GM23338 (cell line): ENCODE measurements at places on chromosomes 5 and 9. TPM values are rescaled to one million over a fixed set of nuclear protein-coding genes. Genes with fewer than 3 reads are reported as not detected.

The FBN2 gene
- polyA plus RNA-seq, result 2.6 and 2.8 TPM in 2 replicates

The OR1Q1 gene
- not detected in 2 replicates for polyA plus RNA-seq

The AHRR gene
- 0.27 and 0.61 TPM in 2 replicates for polyA plus RNA-seq

The C5orf22 gene
- 11.3 and 13.6 TPM in 2 replicates for polyA plus RNA-seq

The FBP1 gene
- polyA plus RNA-seq, result 1.7 and 3.0 TPM in 2 replicates

The PHAX gene
- polyA plus RNA-seq, result 104 and 140 TPM in 2 replicates

The TEX48 gene
- not detected in 2 replicates for polyA plus RNA-seq

The PCDHA4 gene
- polyA plus RNA-seq, result 1.6 and 1.8 TPM in 2 replicates

The HK3 gene
- not detected in 2 replicates for polyA plus RNA-seq

The DELE1 gene
- 25.6 and 26.9 TPM in 2 replicates for polyA plus RNA-seq

The UNC13B gene
- polyA plus RNA-seq, result 8.0 and 8.7 TPM in 2 replicates

The GABRA6 gene
- not detected in 2 replicates for polyA plus RNA-seq

The PCDHGB3 gene
- 0.24 and 0.26 TPM in 2 replicates for polyA plus RNA-seq

The TMEM252 gene
- polyA plus RNA-seq, result not detected in 2 replicates

The PCSK1 gene
- polyA plus RNA-seq, result 2.3 and 2.7 TPM in 2 replicates

The MEGF10 gene
- polyA plus RNA-seq, result 3.7 and 4.5 TPM in 2 replicates

The CARTPT gene
- polyA plus RNA-seq, result not detected in 2 replicates

The KIF4B gene
- polyA plus RNA-seq, result 0.07 TPM in 1 of 2 replicates, not detected in the other

The C9orf153 gene
- polyA plus RNA-seq, result 0.24 and 0.29 TPM in 2 replicates

The SPATA24 gene
- polyA plus RNA-seq, result 20.6 and 22.4 TPM in 2 replicates

The TPRN gene
- polyA plus RNA-seq, result 6.4 and 9.1 TPM in 2 replicates

The CCNG1 gene
- polyA plus RNA-seq, result 431 and 489 TPM in 2 replicates

The EXOC3 gene
- 13.4 and 13.8 TPM in 2 replicates for polyA plus RNA-seq
